ENCODE measurements at places on chromosomes 11 and 22.

DNA sequence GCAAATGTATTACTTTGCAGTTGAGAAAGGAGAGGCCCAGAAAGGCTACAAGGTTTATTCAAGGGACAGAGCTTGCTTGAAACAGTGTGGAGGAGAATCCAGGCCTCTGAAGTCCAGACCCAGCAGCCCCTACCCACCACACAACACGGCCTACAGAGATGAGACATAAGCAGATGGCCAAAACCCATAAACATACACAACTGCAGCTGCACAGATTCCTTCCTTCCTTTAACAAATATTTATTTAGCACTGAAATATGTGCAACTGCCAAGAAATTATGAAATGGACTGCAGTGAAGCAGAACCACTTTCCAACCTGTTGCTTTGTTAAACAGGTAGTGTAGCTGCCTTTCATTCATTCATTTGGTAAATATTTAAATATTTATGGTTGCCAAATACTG, 122.3 kb downstream of the SPATA19 start:
- DNase-seq, result no peak

DNA sequence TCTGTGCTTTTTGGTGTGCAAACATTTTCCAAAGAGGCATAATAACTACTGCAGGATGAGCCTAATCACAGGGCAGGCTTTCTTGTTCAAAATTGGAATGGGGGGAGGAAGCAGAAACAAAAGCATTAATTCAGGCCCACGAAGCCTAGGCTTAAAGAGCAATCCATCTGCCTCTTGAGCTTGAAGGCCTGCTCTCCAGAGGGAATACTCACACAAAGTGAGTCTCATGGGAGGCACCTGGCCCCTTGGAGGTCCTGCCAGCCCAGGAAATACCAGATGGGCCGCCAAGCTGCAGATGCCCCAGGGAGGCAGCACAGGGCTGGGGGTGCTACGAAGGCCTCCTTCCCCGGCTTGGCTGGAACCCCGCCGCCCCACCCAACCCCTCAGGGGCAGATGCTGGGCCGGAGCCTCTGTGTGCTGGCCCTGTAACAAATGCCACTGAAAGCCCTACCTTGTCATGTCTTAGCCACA, 39.3 kb upstream of the COMT start:
- no peak for DNase-seq

DNA sequence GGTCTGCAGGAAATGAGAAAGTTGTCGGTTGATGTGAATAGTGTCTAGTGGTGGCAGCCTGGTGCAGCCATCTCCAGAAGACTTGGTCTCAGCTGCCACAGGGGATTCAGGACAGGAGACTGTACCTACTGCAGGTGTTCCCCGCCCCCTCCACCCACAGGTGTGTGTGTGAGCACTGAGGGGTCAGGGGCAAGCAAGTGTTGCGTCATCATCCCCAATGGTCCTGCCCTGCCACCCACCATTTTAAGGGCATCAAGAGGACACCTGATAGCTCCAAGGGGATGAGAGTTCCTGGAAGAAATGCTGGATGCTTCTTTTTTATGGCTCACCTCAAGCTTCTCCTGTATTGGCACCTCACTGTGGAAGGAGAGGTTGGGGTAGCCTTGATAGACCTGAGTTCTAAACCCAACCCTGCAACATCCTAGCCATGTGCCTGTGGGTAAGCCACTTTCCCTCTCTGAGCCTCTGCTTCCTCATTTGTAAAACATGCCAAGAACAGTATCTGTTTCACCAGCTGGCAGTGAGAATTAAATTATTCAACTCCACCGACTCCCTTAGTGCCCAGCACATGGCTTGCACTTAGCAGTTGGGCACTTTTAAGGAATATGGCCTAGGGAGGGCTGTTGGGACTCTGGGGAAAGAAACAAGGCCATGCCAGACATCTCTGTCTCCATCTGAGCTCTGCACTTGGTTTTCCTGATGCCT, 6.1 kb downstream of the C11orf91 start:
- no peak for DNase-seq

- no peak for DNase-seq
Observed at GRCh38 chr11:1389932-1390568, at the start of gene BRSK2. BRSK2 (plus strand) TSS chr11:1389934; CDS start chr11:1390285, 351 bp downstream.

GRCh38 chr11:102430158-102430836, 22.3 kb downstream of the TMEM123 start:
- no peak for DNase-seq

DNA sequence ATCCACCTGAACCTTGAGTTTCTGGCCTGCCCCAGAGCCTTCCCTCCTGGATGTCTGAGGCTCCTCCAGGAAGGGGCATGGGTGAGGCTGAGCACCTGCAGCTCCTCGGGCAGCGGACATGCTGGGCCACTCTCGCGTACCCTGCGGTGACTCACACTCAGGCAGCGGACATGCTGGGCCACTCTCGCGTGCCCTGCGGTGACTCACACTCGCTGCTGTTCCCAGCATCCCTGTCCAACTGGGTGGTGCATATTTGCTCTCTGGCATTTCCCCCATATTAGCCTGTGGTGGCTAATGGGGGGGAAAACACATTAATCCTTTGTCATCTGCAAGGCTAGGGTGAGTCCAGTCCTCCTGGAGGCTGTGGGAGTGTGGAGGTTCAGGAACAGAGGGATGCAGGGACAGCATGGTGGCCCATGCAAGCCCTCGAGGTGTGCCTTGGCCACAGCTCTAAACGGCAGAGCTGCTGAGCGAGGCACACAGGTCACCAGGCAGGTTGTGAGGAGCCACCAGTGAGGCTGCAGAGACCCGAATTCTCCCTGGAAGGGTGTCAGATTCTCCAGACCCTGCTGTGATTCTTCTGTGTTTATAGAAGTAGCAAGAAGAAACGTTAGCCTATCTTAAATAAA, 728.1 kb downstream of the BRD1 start:
- no peak for DNase-seq

- peak; percentile 33 for DNase-seq
Observed at GRCh38 chr22:21866833-21867527, 465 bp downstream of the MAPK1 start.

- DNase-seq, result no peak
Observed at GRCh38 chr11:64029773-64030172, 6.0 kb upstream of the FLRT1 start.

- no peak for DNase-seq
Observed at GRCh38 chr11:18720091-18720807, 5.7 kb downstream of the IGSF22 start.

DNA sequence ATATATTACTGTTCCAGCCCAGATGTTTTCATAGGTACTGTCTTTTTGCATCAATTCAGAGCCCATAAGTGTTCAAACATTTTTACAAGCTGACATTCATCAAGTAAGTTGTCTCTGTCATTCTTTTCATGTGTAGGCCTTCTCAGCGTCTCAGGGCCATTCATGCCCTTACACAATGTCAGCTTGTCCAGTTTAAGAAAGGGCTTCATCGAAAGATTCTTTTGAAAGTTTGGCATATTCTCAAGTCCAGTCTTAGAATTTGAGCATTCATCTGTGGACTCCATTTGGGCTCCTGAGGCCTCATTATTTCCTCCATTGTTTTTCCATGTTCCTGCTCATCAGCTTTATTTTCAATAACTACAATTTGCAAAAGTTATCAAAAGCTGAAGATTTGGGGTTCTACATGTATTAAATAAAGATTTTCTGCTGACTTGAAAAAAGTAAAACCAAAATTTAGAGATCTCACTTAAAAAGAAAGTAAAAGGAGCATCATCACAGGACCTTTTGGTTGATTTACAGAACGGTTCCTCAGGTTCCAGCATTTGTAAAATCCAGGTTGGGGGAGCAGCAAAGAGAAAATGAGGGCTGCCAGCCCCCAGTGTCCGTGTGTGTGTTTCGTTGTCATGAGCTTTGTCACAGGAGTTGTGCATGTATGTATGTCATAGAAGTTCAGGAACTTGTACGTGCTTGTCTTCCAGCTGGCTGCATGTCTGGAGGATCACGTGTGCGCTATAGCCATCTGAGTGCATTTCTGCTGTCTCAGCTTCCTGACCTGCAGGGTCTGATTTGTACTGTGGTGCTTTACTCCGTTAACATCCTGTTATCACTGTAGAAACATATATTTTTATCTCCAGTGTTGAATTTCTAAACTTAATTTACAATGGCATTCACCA, 15.6 kb downstream of the MOV10L1 start:
- peak; percentile 26 for DNase-seq

- DNase-seq, result no peak
Observed at GRCh38 chr11:16337421-16338213, 18.7 kb downstream of the SOX6 start.

GRCh38 chr11:60809249-60809648, 24.1 kb downstream of the MS4A10 start:
- DNase-seq, result no peak

DNA sequence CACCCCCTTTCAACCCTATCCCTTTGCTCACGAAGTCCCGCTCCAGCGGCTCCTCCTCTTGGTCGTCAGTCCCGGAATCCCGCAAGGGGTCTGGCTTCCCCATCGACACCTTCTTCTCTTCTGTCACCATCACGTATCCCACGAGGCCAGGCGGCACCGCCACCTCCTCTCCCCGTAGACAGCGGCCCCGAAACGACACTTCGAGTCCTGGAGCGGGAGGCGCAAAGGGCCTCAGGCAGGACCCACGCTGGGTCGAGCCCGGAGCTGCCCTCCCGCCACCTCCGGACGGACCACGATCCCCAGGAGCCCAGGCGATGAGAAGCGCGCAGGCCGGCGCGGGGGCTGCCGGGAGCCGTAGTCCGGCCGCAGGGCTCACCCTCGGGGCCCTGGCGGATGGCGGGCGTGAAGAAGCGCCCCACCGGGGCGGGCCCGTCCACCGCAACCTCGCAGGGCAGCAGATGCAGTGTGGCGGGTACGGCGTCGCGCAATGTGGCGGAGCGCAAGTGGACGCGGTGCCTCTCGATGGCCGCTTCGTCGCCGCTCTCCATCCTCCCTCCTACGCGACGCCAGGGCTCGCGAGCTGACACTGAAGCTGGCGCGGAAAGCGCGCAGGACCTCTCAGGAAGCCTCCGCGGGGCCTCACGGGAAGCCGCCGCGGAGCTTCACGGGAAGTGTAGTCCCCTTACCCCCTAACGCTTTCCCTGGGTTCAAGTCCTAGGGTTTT, at the start of gene RNASEH2C:
TSS of gene RNASEH2C (minus strand) at position 588 of the 724 bp plus-strand sequence. CDS start at position 548, 40 bp downstream.
- DNase-seq, result peak; percentile 91

- DNase-seq, result peak; percentile 12
Observed at GRCh38 chr22:42443240-42444076, 11.3 kb upstream of the NFAM1 start.

DNA sequence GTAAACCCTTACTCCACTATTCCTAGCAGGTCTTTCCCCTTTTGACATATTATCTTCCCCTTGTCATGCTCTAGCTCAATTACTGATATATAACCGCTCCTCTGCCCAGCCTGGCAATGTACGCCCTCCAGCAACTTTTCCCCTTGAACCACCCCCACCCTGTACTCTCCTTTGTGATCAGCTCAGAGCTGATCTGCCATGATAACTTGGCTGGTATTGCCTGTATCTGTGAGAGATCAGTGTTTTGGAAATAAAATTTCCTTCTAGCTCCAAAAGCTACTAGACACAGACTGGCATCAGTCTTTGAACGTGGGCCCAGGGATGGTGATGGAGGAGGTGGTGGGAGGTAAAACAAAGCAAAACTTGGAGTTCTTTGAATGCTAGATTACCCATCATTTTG, 42.9 kb downstream of the DIXDC1 start:
- DNase-seq, result no peak

GRCh38 chr22:32005453-32005852, 37.6 kb upstream of the SLC5A1 start:
- no peak for DNase-seq

DNA sequence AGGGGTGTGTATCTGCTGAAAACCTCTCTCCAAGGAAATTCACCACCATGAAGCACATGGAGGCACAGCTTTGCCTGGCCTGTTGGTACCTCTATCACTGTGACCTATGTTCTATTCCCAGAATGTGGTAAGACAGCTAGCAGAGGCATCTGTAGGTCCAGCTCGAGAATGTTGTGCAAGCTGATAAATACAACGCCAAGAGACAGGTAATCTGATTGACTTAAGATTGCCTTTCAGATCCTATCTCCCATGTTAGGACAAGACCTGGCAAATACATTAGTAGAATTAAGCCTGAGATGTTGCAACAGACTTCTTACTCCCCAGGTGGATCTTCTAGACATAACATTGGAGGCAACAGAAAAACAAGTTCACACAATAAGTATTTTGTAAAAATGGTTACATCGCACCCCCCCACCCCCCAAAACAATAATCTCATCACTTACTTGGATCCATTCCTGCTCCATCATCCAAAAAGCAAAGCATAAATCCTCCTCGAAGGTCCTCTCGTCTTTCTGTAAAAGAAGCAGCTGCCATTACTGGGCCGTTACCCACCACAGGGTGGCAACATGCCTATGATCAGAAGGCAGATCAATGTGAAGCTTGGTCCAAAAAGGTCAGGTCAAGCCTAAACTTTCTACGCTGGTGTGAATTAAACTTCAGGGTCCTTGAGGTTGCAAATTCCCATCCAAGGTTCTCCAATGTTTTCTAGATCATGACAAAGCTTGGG, 18.5 kb downstream of the MORC2 start:
- DNase-seq, result no peak

DNA sequence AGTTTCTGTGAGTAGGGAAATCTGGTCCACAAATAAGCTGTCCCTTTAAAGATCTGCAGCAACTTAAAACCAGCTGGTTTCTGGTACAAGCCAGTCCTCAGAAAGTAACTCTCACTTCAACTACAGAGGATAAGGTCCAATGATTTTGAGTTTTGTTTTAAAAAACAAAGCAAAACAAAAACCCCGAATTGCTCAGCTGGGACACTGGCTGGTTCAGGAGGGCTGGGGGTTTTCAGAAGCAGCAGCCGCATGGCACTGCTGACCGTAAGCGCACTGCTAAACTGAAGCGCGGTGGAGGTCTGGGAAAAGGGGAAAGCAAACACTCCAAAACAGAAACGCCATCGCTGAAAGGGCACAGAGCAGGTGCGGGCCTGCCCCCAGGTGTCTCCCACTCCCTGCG, 59.7 kb downstream of the MICAL3 start:
- no peak for DNase-seq

GRCh38 chr11:95267601-95268213, 36.7 kb upstream of the SESN3 start:
- DNase-seq, result no peak

DNA sequence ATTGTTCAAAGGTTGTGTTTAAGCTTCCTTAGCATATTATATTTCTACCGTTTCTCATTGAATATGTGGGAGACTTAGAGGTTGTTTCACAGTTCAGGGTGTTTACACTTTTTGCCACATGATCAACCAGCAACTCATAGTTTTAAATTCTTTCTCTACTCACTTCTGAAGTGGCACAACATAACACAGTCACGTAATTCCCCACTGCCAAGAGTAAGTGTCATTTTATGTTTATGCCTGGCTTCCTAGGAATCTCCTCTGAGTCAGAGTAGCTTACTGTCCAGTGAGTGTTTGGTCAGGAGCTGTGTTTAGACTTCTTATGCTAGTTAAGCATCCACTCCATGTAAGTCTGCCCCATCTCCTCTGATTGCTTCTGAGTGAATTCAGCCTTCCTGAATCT, 520.8 kb upstream of the KIRREL3 start:
- no peak for DNase-seq

DNA sequence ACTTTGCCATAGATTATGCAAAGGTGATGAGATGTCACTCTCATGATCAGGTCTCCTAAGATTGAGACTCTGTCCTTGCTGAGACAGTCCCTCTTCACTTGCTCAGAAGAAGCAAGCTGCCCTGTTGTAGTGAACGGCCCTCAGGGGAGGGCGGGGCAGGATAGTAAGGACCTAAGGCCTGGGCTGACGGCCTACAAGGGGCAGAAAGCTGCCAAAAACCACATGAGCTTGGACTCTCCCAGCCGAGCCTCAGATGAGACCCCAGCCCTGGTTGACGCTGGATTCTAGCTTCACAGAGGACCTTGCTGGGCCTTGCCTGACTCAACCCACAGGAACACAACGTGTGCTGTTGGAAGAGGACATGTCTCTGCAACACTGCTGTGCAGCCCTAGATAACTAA, 1182.5 kb downstream of the TBC1D22A start:
- no peak for DNase-seq

Data from globus pallidus (tissue), 1 donor.